ENCODE measurements at places on chromosomes 4 and X. TPM values are rescaled to one million over a fixed set of nuclear protein-coding genes. Genes with fewer than 3 reads are reported as not detected.

The IGFBP7 gene
- 66.1 TPM for total RNA-seq

The MSANTD1 gene
- total RNA-seq: 1.4 TPM

DNA sequence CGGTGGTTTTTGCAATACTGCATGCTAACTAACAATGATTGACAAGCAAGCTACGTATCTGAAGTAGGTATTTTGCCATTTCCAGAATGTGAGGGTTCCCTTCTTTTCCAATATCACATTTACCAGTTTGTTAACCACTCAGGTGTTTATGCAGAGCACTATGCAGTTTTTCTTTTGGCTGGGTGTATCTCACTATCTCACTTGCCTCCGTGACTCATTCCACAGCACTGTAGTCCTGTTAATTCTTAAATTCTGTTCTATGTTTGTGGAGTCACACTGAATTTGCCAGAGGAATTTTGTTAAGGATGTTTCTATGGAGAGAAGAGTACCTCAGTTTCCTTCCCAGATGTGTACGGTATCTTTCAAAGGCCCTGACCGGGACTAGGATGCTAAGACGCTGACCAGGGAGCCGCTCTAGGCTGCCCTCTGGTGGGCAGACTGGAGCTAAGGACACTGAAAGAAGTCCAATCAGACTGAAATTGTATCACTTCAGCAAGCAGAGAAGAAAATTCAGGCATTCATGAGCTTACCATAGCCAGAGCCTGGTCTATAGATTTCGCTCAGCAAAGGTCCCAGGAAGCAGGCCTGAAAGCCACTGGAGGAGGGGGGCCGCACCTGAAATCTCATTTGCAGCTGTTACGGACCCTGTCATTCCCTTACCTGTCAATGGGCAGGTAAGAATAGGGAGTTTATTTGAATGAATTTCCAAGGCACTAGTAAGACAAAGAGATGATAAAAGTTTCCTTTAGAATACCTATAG is 388.4 kb upstream of the SPOCK3 start:
- no peak overlapping the region for H3K4me3 ChIP-seq
- no peaks in the 10 kb centered on the region for H3K4me1 ChIP-seq
- H3K27me3 ChIP-seq: no peaks in the 10 kb centered on the region
- no peaks in the 10 kb centered on the region for H3K36me3 ChIP-seq
- H3K27ac ChIP-seq: no peak overlapping the region
- peak; percentile 78 for DNase-seq

The CXorf65 gene
- not detected for total RNA-seq

- H3K4me1 ChIP-seq: no peaks in the 10 kb centered on the region
- no peak overlapping the region for H3K4me3 ChIP-seq
- no peaks in the 10 kb centered on the region for H3K27me3 ChIP-seq
- no peak overlapping the region for H3K27ac ChIP-seq
- no peak for DNase-seq
- H3K36me3 ChIP-seq: no peaks in the 10 kb centered on the region
These were observed 52.1 kb downstream of the PSAPL1 start for GRCh38 chr4:7382634-7383014.

GRCh38 chr4:144421839-144422565 is 224.0 kb upstream of the HHIP start:
- no peak overlapping the region for H3K4me3 ChIP-seq
- no peak for DNase-seq
- H3K27ac ChIP-seq: no peak overlapping the region

DNA sequence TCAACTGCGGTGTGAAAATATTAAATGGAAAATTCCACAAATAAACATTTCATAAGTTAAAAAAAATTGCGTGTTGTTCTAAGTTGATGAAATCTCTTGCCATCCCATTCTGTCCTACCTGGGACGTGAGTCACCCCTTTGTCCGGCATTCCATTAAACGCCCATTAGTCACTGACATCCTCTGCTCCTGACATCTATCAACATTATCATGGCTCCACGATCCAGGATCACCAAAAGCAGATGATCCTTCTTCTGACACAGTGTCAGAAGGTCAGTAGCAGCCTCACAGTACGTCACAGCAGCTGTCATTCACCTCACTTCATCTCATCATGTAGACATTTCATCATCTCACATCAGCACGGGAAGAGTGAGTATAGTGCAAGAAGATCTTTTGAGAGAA is 125.7 kb downstream of the ZNF827 start:
- peaks cover 46% of the 10 kb centered on the region for H3K36me3 ChIP-seq
- no peaks in the 10 kb centered on the region for H3K4me1 ChIP-seq
- no peak for DNase-seq
- H3K4me3 ChIP-seq: no peak overlapping the region

DNA sequence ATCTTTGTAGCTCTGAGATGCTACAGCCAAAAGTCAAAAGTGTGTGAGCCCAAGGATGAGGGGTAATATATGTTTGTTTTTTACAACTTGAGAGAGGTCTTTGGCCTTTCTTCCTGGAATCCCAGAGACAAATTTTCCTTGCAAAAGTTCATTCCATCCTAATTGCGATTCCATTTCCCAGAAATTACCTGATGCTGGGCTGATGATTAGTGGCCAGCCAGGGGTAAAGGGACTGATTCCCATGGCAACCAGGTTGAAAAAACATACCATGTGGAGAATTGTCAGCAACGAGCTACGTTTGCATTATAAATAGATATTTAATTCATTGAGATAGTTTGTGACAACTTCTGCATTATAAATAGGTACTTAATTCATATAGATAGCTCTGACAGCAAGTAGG is 17.8 kb downstream of the IGSF1 start:
- DNase-seq: no peak
- H3K4me1 ChIP-seq: peaks cover 12% of the 10 kb centered on the region
- H3K27me3 ChIP-seq: no peaks in the 10 kb centered on the region
- H3K27ac ChIP-seq: no peak overlapping the region
- no peak overlapping the region for H3K4me3 ChIP-seq
- H3K36me3 ChIP-seq: no peaks in the 10 kb centered on the region

- peaks cover 4% of the 10 kb centered on the region for H3K4me1 ChIP-seq
- H3K36me3 ChIP-seq: no peaks in the 10 kb centered on the region
- H3K27ac ChIP-seq: no peak overlapping the region
- H3K4me3 ChIP-seq: no peak overlapping the region
- no peak for DNase-seq
- no peaks in the 10 kb centered on the region for H3K27me3 ChIP-seq
These were observed 13.2 kb downstream of the ATP8A1 start for GRCh38 chr4:42643685-42644084.

DNA sequence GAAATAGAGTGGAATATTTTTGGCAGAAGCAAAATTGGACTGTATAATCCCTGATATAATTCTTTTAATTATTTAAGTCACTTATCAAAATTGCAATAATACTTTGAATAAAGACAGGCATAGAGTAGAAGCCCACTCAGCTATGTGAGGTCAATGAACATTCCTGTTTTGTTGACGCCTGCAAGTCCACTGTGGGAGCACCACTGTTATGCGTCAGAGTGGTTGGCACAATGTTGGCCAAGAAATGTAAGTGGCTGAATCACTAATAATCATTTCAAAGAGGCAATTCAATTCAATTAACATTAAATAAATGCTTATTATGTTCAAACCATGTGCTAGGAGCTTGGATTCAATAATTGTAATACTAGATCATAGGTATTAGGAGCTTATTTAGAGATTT is 221.0 kb downstream of the SPCS3 start:
- no peaks in the 10 kb centered on the region for H3K36me3 ChIP-seq
- no peak overlapping the region for H3K4me3 ChIP-seq
- H3K27me3 ChIP-seq: no peaks in the 10 kb centered on the region
- no peak overlapping the region for H3K27ac ChIP-seq
- no peaks in the 10 kb centered on the region for H3K4me1 ChIP-seq

DNA sequence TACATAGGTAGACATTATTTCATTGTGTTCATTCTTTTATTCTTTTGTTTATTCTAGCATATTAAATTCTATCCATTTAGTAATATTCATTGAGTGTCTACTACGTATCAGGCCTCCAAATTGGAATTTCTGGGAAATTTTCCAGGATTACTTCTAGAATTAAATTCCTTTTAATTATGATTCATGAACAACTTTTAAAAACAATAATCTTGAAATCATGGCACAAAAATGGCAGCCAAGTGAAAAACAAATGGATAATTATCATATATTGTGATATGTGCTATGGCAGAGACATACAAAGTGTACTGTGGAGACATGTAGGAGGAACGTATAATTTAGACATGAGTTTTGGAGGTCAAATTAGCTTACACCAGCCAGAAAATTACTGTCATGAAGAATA is 868.5 kb downstream of the FAT4 start:
- no peaks in the 10 kb centered on the region for H3K36me3 ChIP-seq
- no peak overlapping the region for H3K4me3 ChIP-seq
- H3K4me1 ChIP-seq: no peaks in the 10 kb centered on the region
- DNase-seq: no peak

DNA sequence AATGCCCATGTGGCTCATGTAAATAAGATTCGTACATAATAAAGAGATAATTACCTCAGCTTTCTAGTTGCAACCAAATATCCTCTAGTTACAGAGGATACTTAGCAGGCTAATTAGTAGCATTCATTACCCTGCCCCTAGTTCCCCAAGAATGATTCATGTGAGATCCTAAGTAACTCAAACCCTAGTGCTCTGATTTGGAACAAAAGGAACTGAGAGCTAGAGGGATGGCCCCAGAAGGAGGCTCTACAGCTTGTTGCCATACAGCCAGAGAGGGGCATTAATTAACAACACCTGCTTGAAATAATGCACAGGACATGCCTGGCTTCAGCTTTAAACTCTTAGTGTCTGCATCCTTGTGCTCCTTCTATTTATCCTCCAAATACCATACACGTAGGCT is 32.6 kb upstream of the CBR4 start:
- H3K4me1 ChIP-seq: no peaks in the 10 kb centered on the region
- no peak overlapping the region for H3K27ac ChIP-seq
- DNase-seq: no peak
- no peaks in the 10 kb centered on the region for H3K36me3 ChIP-seq
- no peak overlapping the region for H3K4me3 ChIP-seq

DNA sequence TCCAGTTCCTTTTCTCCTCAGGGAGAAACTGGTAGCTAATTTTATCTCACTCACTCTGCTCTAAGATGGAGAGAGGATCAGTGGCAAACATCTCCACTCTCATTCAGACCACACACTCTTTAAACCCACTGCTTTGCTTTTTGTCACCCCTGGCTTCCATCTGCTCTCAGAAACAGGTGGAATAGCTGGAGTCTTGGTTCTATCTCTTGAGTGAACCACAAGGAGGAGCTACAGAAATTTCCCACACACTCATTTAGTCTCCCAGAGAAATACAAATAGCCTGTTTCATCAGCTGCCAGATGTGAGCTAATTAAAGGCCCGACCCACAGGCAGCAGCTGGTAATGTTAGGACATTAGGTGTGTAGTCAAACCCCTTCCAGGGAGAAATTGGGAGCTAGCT is 96.6 kb downstream of the STPG2 start:
- H3K4me3 ChIP-seq: no peak overlapping the region
- H3K27me3 ChIP-seq: no peaks in the 10 kb centered on the region
- DNase-seq: no peak
- H3K36me3 ChIP-seq: no peaks in the 10 kb centered on the region

- peak overlapping the region; percentile 41 for H3K27ac ChIP-seq
- H3K4me1 ChIP-seq: peaks cover 7% of the 10 kb centered on the region
- peak; percentile 67 for DNase-seq
- H3K27me3 ChIP-seq: no peaks in the 10 kb centered on the region
- H3K36me3 ChIP-seq: no peaks in the 10 kb centered on the region
These were observed 138.4 kb downstream of the COL25A1 start for GRCh38 chr4:109164011-109164410.

GRCh38 chr4:41750626-41751448 is 2.3 kb upstream of the PHOX2B start:
- no peak overlapping the region for H3K27ac ChIP-seq
- DNase-seq: no peak
- no peaks in the 10 kb centered on the region for H3K4me1 ChIP-seq
- no peaks in the 10 kb centered on the region for H3K36me3 ChIP-seq
- peaks cover 100% of the 10 kb centered on the region for H3K27me3 ChIP-seq

GRCh38 chr4:123346330-123346940 is 50.2 kb upstream of the SPRY1 start:
- peaks cover 5% of the 10 kb centered on the region for H3K4me1 ChIP-seq
- no peak for DNase-seq
- no peak overlapping the region for H3K27ac ChIP-seq
- H3K36me3 ChIP-seq: no peaks in the 10 kb centered on the region
- no peaks in the 10 kb centered on the region for H3K27me3 ChIP-seq

GRCh38 chr4:87032884-87033533 is 98.2 kb downstream of the AFF1 start:
- no peaks in the 10 kb centered on the region for H3K27me3 ChIP-seq
- H3K27ac ChIP-seq: no peak overlapping the region
- no peak overlapping the region for H3K4me3 ChIP-seq
- no peak for DNase-seq

DNA sequence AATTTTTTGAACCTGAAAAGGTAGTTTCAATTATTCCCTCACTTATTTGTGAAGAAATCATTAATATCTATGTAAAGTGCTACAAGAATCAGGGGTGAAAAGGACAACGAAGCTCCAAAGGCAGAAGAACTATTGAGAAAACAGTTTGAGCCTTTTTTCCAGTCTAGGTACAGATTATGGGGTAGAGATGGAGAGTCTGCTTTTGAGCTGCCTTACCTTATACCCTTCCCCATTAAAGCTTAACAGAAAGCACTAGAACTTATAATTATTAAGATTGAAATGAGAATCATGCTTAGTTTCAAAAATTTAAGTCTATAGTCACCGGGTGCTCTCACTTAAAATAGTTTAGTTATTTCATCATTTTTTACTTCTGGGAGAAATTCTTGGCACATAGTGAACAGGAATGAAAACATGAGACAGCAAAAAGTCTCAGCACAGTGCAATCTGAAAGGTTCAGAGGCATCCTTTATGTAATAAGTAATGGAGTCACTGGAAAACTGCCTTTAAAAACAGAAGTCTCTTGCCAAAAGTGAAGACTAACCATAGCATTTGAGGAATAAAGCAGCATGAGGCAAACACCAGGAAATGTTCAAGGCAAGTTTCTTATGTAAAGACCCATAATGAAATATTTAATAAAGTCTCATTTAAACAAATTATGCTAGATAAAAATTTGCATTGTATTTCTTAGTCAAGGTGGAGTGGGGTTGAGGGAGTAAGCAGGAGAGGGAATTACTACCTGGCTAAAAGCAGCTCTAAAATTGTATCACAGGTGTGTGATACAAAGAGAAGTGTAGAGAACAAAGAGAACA is 5.1 kb upstream of the DCLK2 start:
- DNase-seq: peak; percentile 91
- H3K36me3 ChIP-seq: no peaks in the 10 kb centered on the region
- no peak overlapping the region for H3K4me3 ChIP-seq
- no peak overlapping the region for H3K27ac ChIP-seq
- H3K27me3 ChIP-seq: peaks cover 35% of the 10 kb centered on the region

The TLR2 gene
- 0.09 TPM for total RNA-seq

Data from cardiac muscle cell (in vitro differentiated cells and primary cell).